Right atrium auricular region (tissue), 2 donors: ENCODE measurements at places on chromosomes 2 and 18. TPM values are rescaled to one million over a fixed set of nuclear protein-coding genes. Genes with fewer than 3 reads are reported as not detected.

- DNase-seq = no peak
Measured at GRCh38 chr2:176123411-176124109, 1.0 kb downstream of the HOXD9 start.

- no peak for DNase-seq
Measured at GRCh38 chr2:221197225-221197856, 374.8 kb downstream of the EPHA4 start.

DNA sequence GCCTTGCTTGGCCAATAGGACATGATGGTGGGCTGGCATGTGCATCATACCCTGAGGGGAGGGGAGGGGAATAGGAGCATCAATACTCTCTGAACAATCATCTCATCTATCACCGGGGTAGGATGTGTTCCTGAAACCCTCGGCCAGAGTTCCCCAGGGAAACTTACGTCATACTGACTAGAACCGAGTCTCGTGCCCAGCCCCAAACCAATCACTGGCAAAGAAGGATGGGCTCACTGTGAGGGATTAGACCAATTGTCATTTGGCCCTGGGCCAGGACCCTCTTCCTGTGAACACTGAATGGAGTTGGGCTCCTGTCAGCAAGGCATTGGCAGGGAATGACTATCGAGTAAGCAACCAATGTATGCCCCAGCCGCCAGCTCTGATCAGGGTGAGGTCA lies 261.5 kb downstream of the MYCN start:
- DNase-seq = no peak

GRCh38 chr2:196528486-196529223 lies 110.9 kb upstream of the CCDC150 start:
- no peak for DNase-seq

- DNase-seq = no peak
Measured at GRCh38 chr18:68431111-68431921, 283.6 kb downstream of the TMX3 start.

GRCh38 chr18:66533693-66534092 lies 70.2 kb downstream of the CDH19 start:
- DNase-seq = no peak

DNA sequence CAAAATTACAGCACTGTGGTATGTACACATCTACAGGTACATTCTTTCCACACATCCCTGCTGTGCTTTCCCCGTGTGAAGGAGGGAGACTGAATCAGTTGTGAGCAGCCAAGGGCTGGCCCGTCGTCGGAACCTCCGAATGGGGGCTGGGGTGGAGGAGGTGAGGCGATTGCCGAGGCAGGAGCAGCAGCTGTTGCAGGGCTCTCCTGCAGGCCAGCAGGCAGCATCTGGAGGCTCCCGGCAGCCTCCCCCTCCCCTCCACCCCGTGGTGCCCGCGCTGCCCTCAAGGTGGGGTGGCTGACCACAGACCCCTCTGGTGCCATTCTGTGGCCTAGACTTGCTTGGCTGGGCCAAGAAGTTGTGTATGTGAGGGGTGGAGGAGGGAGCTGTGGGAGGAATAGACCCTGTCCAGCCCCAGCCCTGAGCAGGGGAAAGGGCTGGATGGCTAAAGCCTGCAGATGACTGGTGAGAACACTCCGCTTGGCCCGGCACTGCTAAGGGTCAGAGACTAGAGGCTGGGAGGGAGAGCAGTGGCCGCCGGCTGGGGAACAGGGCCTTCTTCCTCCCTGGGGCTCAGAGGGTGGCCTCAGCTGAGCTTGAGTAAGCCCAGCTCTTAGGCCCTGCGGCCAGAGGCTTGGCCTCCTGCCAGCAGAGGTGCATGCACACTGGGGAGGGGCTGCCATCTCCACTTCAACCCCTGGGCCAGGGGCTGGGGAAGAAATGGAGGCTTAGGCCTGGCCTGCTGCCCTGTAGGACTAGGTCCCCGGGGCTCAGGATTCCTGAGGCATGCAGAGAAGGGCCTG lies 7.6 kb downstream of the STAMBP start:
- DNase-seq = no peak

DNA sequence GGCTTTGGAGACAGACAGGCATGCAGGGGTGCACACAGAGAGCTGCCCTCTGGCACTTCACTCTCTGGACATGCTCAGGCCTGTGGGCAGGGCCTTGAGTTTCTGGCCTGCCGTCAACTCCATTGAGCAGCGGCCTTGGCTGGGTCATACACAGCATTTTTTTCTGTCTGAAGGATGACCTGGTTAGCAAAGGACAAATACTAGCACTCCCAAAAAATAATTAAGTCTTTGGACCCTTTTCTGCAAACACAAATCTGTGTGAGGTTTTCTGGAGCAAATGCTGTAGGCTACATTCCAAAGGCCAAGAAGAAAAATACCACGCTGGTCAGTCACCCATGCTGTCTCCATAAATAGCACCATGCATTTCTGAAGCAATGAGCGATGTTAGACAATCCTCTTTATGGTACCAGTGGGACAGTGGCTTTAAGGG lies 124.7 kb upstream of the CTAGE1 start:
- no peak for DNase-seq

GRCh38 chr2:79627237-79627636 lies 114.4 kb downstream of the CTNNA2 start:
- DNase-seq = no peak

DNA sequence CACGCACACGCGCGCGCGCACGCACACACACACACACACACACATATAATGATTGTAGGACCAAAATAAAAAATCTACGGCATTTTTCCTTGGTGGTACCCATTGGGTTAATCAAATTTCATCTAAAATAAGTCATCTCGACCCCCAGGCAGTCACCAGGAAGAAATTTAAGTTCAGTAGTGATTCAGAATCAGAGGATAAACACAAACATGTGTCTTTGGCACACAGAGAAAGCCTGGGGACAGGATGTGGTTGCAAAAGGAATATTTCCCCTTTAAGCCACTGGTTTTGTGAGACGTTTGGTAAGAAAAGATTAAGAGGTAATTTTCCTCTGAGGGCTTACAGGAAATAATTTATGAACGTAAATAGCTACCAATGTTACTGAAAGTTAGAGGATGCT lies 171.6 kb upstream of the PIEZO2 start:
- DNase-seq = no peak

GRCh38 chr2:111037128-111037527 lies 83.6 kb upstream of the BCL2L11 start:
- peak; percentile 16 for DNase-seq

GRCh38 chr2:177059293-177059692 lies 153.3 kb upstream of the HNRNPA3 start:
- DNase-seq = no peak

- DNase-seq = no peak
Measured at GRCh38 chr18:52536039-52536438, 196.0 kb downstream of the DCC start.

DNA sequence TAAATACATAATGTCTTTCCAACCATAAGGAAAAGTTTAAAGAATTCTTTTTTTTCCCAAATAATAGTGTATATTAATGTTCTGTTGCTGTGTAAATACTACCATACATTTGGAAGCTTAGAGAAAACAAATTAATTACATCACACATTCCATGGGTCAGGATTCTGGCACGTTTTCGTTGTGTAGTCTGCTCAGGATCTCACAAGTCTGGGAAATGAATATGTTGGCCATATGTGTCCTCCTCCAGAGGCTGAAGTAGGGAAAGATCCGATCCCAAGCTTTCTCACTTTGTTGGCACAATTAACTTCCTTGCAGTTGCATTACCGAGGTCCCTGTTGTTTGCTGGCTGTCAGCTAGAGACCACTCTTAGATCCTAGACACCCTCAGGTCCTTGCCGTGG lies 83.9 kb downstream of the RPRM start:
- DNase-seq = no peak

- no peak for DNase-seq
Measured at GRCh38 chr18:11155034-11155759, 5.8 kb upstream of the PIEZO2 start.

DNA sequence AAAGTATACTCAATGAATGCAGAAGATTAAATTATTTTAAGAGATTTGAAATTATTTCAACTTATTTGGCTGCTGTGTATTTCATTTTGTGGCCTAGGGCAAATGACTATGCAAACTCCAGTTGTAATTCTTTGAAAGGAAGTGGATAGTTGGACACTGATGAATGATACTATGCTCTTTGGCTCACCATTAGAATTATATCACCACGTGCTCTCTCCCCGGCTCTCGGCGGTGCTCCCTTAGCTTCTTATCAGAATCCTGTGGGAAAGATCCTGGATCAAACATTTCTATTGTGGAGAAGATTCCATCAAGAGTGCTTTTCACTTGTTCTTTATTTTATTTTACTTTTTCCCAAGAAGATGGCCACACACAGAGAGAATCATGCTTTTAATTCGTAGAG lies 55.2 kb downstream of the ADCYAP1 start:
- no peak for DNase-seq

DNA sequence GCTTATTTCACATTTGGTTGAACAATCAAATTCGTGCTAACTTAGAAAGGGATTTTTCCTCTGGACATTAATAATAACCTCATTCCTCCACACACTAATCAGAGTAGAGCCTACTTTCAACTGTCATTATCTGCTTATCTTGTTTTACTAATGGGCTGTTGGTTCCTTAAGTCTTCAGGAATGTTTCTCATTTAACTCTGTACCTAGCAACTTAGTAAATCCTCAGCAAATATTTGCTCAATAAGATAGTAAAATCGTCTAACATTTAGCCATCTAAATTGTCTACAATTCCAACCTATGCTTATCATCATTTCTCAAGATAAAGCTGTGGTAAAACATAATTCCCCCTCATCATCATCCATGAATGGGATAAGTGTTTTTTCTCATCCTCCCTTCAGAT lies 98.1 kb downstream of the CDH2 start:
- no peak for DNase-seq

GRCh38 chr2:32812316-32812715 lies 134.4 kb upstream of the LTBP1 start:
- no peak for DNase-seq

GRCh38 chr18:6746386-6746960 lies 17.0 kb downstream of the ARHGAP28 start:
- DNase-seq = no peak

DNA sequence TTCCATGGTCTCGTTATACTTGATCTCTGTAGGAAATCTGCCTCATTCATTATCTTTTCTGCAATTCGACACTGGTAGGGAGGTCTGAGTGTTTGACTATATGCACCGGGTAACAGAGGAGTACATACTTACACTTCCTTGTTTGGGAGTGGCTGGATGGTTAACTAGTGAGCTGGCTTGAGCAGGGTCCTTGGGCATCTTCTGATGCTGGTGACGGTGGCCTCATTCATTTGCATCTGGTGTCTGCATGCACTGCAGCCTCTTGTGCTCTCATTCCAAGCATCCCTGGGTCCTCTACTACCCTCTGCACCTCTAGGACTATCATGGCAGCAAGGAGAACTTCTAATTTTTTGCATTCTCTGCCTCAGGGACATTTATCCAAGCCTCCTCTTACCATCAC lies 100.0 kb upstream of the TCF4 start:
- no peak for DNase-seq

GRCh38 chr2:170681311-170681710 lies 33.8 kb upstream of the SP5 start:
- no peak for DNase-seq

DNA sequence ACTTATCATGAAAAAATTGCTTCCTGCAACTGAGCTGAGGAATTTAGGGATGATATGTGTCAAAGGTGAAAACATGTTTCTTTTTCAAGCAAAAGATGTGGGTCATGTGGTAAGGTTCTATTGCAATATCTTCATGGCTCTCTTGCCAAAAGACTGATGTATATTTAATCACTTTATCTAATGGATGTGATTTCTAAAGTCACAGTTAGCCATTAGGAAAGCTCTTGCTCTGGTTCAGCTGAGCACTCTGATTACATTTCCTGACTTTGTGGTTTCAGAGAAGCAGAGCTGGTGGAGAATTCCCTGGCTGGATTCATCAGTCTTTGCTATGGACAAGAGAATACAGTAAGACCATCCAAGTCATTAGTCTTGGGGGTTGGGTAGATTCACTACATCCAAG lies 24.4 kb downstream of the SCN9A start:
- DNase-seq = no peak

- DNase-seq = no peak
Measured at GRCh38 chr2:196594158-196594557, 45.4 kb upstream of the CCDC150 start.

- DNase-seq = peak; percentile 85
Measured at GRCh38 chr2:74440378-74441169, 1.2 kb downstream of the RTKN start.

DNA sequence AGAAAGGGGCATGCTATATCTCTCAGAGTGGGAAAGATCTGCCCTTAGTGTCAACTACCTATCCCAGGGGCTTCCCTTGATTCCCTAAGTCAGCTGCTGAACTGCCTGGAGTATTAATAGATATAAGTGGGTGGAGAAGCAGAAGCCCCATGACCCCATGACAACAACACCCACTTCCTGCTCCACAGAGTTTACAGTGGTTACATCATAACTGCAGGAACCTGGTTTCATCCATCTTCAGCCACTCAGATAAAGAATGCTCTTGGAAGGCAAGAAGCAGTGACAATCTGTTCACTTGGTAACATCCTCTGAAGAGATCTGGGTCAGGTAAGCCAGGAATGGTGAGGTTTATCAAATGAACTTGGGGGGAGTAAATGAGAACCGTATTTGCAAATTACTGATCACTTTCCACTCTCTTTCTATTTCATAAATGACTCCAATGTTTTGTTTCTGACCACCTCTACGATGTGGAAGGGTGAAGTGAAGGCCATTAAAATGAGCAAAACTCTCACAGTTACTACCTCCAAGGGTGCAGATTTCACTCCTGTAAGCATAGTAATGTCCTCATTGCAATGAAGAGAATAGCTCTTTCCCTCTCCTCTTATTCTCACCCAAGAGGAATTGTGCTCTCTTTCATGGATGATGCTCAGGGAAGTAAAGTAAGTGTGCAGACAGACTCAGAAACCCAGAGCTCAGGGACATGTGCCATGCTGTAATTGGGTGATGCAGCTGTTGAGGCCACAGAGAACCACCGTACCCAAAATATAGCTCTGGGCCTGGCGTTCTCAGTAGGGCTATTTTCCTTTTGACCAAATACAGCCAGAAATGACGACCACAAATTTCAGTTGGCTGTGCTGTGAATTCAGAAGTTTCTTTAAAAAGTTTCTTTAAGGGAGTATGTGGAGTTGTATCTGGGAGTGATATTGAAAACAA lies 192.8 kb upstream of the APCDD1 start:
- DNase-seq = peak; percentile 36

ALPG gene
- total RNA-seq = not detected

CROCC2 gene
- not detected for total RNA-seq

XDH gene
- total RNA-seq = not detected

PAX3 gene
- total RNA-seq = 0.24 TPM

NFE2L2 gene
- 84.1 TPM for total RNA-seq

COL4A4 gene
- total RNA-seq = 3.8 TPM

TBR1 gene
- not detected for total RNA-seq

DLX2 gene
- total RNA-seq = not detected

TRAPPC12 gene
- total RNA-seq = 69.5 TPM
